ENCODE measurements at places on chromosomes 3 and 15.
A peak's percentile ranks its signal among the peaks of the same experiment; 100 is the strongest.

GRCh38 chr15:26630857-26631256 is 142.0 kb downstream of the GABRB3 start:
- no peak for DNase-seq

DNA sequence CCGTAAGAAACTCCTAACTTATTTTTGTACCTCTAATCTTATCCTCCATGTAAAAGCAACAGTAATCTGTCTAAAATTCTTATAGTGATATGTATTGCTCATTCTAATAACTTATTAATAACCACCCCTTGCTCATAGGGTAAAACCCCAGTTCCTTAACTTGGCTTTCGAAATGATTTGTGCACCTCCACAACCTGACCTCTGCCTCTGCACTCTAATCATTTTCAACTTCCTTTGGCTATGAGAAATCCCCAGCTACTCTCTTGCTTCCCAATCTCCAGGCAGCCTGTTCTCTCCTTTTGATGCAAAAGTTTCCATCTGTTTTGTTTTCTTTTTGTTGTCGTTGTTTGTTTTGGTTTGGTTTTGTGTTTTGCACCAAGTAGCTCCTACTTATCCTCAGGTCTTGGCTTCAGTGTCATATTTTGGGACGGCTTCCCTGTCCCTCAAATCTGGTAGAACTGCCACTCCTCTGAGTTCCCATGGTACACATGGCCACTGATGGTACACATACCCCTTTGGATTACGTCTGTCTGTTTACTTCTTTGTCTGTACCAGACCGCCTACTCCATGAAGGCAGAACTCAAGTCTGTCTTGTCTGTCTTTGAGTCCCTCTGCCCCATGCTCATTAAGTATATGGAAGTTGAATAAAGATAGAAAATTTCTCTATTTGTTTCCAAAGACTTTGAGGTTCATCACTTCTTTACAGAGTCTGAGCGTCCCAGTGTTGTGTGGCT is 105.6 kb upstream of the TGFBR2 start:
- no peak for DNase-seq

GRCh38 chr3:194269610-194270145 is 81.5 kb downstream of the CPN2 start:
- DNase-seq: peak; percentile 98

DNA sequence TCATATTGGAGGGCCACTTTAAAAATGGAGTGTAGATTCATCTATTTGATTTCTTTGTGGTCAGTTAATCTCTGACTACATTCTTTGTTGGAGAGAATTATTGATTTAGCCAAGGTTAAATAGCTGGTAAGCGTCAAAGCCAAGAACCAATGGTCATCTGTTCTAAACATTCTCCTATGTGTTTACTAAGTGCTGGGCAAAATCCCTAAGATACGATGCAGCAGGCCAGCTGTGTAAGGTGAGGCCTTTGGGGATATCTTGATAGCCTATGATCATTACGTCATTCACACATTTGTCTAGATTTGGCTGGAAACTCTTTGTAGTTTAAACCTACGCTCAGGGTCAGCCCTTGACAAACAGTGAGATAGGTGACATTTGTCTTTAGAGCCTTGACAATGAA is 236.2 kb downstream of the NR1D2 start:
- DNase-seq: no peak

GRCh38 chr3:109191421-109191820 is 54.9 kb downstream of the C3orf85 start:
- no peak for DNase-seq

DNA sequence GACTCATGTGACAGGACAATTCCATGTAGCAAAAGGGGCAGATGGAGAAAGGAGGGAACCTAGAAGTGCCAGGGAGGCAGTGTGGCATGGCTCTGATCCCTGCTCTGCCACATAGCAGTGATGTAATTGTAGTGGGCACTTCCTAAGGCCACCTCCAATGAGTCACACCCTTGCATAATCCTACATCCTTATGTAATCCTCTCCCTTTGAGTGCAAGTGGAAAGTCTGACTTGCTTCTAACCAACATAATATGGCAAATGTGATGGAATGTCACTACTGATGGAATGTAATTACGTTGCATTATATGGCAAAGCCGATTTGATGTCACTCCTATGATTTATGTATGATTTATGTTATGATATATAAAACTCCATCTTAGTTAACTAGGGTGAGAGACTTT is 72.9 kb upstream of the ATP2C1 start:
- DNase-seq: peak; percentile 10

GRCh38 chr3:61110576-61110975 is 140.7 kb downstream of the FHIT start:
- DNase-seq: no peak

- no peak for DNase-seq
Observed at GRCh38 chr3:140545756-140546155, 132.1 kb upstream of the TRIM42 start.

- DNase-seq: no peak
Observed at GRCh38 chr15:92023965-92024364, 170.5 kb downstream of the SLCO3A1 start.

DNA sequence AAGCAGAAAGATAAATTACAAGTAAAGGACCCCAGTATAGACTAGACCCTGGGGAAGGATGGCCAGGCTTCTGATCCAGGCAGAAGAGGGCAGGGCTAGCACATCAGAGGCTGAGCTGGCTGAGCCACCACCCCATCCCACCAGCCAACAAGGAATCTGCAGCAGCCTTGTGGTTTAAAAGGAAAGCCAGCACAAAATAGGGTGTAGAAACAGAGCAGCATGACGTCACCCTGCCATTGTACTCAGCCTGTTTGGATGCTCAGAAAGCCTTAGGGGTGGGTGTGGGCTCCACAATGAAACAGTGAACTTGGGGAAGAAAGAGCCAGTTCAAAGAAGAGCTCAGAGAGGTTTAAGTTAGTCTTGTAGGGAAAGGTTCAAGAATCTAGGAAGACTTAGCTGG is 28.2 kb downstream of the DUOX1 start:
- no peak for DNase-seq

- no peak for DNase-seq
Observed at GRCh38 chr15:56648311-56648710, 85.0 kb downstream of the ZNF280D start.

DNA sequence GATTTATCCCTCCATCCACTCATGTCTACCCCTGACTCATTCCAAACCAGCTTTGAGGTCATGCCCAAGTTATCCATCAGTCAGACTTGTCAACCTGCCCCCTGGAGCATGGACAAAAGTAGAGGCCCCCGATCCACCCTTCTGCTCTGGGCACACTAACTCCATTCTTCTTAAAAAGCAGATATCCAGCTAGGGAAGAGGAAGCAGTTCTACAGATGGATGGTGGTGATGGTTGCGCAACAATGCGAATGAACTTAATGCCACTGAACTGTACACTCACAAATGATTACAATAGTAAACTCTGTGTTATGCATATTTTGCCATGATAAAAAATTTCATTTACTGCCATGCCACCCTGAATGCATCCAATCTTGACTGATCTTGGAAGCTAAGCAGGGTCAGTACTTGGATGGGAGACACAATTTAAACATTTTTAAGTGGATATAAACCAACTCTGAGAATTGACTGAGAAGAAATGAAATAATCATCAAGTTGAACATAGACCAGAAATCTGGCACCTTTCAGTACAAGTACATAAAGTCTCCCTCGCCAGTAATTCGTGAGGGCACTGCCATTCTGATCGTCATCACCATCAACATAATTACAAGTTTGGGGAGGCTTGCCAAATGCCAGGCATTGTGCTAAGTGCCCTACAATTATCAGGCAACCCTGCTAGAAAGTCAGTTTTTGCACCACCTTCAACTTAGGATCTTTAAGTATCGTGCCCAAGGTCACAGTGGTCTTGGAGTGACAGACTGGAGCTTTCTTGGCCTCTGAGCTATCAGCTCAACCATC is 124.8 kb downstream of the ATP10A start:
- DNase-seq: no peak

- DNase-seq: no peak
Observed at GRCh38 chr3:144840866-144841265, 869.2 kb downstream of the DIPK2A start.

DNA sequence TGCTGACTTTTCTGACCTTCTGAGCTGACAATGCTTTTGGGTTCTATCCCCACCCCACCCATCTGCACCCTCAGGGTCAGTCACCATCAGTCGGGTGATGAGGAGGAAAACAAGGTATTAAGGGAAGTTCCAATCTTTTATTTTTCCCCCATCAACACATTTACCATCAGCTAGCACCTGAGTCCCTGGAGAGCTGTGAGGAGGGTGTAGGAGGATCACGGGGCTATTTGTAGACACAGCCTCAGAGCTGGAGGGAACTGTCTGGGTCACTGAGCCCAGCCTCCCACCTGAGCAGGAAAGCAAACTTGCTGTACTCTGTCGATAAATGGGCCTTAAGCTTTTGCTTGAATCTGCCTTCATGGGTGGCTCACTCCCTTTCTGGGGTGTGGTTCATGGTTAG is 24.8 kb upstream of the ZFAND6 start:
- no peak for DNase-seq

DNA sequence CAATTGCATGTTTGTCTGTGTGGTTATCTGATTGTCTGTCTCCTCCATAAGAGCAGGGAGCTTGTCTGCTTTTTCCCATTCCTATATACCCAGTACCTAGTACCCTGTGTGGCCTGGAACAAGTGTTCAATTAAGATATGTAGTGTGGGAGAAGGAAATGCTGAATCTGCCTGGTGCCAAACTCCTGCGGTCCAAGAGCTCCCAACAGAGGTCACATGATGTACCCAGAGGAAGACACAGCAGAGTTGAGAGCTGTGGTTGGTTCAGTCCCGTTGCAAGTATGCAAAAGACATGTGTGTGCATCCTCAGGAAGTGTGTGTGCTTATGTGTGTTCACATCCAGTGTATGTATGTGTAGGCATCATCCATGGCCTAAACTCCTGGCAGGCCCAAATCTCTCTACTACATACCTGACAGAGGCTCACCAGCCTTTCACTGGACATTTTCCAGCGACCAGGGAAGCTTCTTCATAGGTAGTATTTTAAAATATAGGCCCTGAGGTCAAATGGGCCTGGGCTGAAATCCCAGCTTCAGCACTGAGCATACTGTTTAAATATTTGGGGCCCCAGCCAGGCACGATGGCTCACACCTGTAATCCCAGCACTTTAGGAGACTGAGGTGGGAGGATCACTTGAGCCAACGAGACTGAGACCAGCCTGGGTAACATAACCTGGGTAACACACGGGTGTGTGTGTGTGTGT is 34.0 kb upstream of the ITGA11 start:
- DNase-seq: no peak

GRCh38 chr3:171801738-171802589 is 8.3 kb downstream of the PLD1 start:
- peak; percentile 77 for DNase-seq

- DNase-seq: no peak
Observed at GRCh38 chr3:57077630-57078343, 17.3 kb downstream of the SPATA12 start.

DNA sequence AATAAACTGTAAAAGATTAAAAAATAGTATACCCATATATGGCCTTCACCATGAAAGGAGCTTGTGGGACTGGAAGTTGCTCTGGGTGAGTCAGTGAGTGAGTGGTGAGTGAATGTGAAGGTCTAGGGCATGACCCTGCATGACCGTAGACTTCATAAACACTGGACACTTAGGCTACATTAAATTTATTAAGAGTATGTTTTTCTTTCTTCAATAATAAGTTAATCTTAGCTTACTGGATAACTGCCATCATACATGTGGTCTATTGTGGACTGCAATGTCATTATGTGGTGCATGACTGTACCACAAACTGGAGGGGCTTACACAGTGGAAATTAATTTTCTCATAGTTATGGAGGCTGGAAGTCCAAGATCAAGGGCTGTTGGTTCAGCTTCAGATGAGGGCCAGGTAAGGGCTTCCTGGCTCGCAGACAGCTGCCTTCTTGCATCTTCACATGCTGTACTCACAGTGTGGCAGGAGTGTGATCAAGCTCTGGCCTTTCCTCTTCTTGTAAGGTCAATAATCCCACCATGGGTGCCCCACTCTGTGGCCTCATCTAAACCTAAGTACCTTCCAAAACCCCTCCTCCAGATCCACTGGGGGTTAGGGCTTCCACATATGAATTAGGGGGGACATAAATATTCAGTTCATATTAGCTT is 40.8 kb upstream of the PRR23E start:
- DNase-seq: peak; percentile 10

GRCh38 chr3:63441262-63441661 is 163.2 kb downstream of the SYNPR start:
- no peak for DNase-seq

DNA sequence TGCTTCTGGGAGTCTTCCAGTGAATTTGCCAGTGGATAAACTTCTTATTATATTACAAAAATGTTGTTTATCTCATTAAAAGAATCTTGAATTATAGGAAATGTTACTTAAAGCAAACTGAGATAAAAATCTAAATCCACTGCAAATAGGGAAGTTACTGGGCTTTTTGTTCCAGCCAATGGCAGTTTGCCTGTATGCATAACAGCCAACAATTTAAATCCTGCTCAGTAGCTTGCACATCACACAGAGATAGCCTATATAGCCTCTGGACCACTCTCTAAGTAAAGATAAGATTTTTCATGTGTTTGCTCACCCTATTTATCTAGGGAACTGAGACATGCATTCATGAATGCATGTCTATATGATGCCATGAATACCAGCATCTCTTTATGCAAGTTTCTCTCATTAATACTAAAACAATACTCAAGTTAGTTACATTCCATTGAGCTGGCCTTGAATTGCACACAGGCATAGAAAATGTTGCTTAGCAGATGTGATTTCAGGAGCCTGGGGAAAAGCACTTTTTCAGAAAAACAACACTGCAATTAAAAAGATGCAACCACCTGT is 92.1 kb upstream of the GPR149 start:
- no peak for DNase-seq

- no peak for DNase-seq
Observed at GRCh38 chr3:121750087-121750415, 510 bp upstream of the GOLGB1 start.

- DNase-seq: no peak
Observed at GRCh38 chr3:187848401-187848800, 103.1 kb upstream of the BCL6 start.

DNA sequence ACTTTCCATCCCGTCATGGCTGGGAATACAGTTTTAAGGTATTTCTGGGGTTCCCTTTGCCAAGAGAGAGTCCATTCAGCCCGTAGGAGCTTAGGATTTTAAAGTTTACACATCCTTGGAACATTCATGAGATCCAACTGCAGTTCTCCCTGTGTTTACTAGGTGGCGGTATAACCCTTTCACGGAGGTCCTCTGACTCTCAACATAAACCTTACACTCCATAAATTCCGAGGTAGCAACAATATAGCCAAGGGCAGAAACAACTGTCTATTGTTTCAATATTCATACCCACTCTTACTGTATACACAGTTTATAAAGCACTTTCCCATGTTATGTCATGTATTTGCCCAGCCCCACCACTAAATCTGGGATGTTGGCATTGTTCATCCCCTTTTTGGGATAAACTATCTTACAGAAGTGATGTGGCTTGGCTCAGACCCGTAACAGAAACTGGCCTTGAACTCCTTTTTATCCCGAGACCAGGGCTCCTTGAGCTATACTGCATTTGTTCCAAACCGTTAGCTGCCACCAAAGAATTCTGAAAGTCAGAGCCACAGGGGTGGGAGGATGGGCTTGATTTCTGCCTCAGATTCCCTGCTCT is 69.2 kb upstream of the COL6A5 start:
- peak; percentile 62 for DNase-seq

- DNase-seq: no peak
Observed at GRCh38 chr15:59354417-59355031, 18.1 kb downstream of the MYO1E start.

- no peak for DNase-seq
Observed at GRCh38 chr15:66220601-66221000, 32.9 kb downstream of the MEGF11 start.
